K562 (cell line): ENCODE measurements at places on chromosomes 11 and 22.

DNA sequence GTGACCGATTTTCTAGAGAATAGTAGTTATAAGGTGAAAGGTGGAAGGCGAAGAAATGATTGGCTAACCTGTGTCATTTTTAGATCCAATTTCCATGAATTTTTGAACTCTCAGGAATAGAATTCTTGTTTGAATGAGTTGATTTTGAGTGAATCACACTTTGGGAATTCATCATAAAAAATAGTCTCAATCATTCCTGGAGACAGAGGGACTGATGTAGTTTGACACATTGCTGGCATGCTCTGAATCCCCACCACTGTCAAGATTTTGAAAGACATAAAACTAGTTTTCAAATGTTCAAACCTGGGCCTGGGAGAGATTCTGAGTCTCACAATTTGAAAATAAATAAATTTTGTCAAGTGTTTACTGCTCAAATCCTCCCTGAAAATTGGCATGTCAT lies 861.4 kb upstream of the RAG2 start:
- no peak for DNase-seq

- DNase-seq: no peak
Observed at GRCh38 chr11:102415304-102415916, 37.2 kb downstream of the TMEM123 start.

DNA sequence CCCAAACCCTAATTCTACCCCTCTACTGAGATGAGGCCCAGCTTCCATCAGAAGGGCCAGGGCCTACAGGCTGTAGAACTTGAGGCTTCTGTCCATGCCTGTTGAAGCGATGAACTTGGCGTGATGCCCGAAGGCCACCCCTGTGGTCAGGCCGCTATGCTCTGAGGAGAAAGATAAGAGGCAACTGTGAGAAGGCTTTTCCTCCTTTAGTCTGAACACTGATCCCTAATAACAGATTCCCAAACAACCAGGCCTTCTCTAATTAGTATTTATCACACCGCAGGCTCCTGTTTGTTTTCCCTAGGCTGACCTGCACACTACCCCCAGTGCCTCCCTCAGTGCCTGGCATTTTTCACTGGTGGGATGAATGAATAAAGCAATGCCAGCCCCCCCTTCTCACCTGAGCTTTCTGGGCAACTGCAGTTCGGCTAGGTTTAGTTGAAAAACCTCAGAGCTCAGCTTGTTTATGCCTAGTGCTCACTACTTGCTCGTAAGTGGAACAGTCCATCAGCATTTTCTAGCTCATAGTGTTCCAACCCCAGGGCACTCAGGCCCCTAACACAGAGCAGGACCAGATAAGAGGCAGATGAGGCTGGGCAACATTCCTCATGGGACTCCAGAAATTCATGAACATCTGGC lies 15.2 kb downstream of the PRPF19 start:
- DNase-seq: peak; percentile 69

DNA sequence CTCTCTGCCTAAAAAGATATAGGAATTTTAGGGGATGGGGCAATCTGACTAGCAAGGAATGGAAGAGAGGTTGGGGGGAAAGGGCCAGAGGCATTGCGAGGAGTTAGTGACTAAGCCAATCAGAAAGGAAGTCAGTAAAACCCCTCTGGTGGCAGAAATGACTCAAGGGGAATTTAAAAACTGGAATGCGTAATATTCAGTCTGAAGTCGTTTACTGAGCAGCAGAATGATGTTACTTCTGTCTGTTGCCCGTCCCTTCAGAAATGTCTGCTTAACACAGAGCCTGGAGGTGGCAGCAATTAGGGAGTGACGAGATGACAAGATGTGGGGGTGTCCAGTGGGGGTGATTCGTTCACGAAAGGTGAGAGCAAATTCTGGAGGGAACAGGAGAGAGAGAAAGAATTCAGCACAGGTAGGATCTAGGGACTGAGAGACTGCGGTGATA lies 107.7 kb upstream of the CLMP start:
- no peak for DNase-seq

- DNase-seq: no peak
Observed at GRCh38 chr11:10450462-10451425, 4.3 kb upstream of the AMPD3 start.

DNA sequence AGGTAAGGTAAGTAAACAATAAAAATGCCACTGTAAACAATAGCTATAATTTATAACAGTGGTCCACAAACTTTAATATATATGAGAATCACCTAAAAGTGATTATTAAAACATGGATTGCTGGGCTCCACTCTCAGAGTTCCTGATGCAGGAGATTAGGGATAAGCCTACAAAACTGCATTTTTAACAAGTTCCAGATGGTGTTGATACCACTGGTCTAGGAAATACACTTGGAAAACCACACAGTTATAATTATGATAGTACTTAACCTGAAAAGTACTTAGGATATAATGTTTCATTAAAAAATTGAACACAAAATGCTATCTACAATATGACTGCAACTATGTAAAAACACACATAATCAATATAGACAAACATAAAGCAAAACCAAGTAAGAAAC lies 20.4 kb downstream of the FCHSD2 start:
- no peak for DNase-seq

- DNase-seq: no peak
Observed at GRCh38 chr11:31997955-31998354, 92.9 kb upstream of the RCN1 start.

DNA sequence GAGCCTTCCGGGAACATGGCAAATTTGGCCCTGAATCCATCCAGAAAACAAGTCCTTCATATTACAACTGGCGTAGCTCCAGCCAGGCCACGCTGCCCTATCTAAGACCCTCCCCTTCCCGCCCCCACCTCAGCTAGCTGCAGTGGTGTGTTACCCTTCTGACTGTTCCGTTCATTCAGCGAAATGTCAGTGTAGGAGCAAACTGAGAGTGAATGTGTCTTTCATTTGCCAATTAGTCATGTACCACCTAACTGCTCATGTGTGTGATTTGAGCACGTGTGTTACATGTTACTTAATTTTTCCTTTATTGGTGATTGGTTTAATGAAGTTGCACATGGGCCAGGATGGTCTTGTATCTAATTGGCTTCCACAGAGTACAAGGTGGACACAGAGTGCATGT lies 34.8 kb upstream of the POU2AF1 start:
- DNase-seq: no peak

GRCh38 chr22:30005213-30005857 lies 74.9 kb upstream of the HORMAD2 start:
- peak; percentile 70 for DNase-seq

- DNase-seq: no peak
Observed at GRCh38 chr11:31442086-31442485, 67.3 kb downstream of the IMMP1L start.

DNA sequence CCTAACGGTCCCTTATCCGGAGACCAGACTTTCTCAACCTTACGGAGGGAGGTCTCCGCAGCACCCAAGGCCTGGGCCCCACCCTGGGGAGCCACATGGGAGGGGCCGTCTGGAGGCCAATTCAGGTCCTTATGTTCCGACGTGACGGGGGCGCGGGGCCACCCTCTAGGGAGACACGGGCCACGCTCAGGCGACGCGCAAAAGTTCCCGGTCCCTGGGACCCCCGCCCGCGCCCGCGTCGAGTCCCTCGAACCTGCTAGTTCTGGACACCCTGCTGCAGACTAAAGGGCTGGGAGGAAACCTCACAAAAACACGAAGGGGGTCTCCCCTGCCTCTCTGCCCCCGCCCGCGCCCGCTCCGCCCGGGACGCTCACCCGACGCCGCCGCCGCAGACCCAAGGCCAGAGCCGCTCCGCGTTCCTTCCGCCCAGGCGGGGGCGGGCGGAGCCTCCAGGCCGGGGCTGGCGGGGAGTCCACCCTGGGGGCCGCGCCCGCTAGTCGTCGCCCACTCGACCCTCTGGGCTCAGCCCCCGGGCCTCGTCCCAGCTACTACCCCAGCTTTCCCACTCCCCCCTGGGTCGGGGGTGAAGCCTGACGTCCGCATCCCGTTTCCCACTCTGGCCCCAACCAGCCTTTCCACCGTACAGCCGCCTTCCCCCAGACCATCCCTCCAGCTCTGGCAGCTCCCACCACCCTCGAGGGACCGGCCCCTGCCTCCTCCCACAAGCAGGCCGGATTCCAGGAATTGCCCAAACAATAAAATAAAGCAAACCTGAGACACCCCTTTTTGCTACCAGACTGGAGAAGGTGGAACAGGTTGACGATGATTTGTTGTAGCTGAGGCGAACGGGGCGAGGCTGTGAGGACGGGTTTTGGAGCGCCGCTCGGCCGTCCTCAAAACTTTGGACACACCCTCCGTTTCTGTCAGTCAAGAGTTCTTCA lies 2.7 kb downstream of the RNH1 start:
- DNase-seq: peak; percentile 84

- no peak for DNase-seq
Observed at GRCh38 chr11:131998020-131998419, 627.6 kb downstream of the NTM start.

- DNase-seq: peak; percentile 54
Observed at GRCh38 chr22:46592390-46592872, 27.8 kb upstream of the GRAMD4 start.

GRCh38 chr22:16609548-16610261 lies 17.1 kb upstream of the CCT8L2 start:
- DNase-seq: no peak

DNA sequence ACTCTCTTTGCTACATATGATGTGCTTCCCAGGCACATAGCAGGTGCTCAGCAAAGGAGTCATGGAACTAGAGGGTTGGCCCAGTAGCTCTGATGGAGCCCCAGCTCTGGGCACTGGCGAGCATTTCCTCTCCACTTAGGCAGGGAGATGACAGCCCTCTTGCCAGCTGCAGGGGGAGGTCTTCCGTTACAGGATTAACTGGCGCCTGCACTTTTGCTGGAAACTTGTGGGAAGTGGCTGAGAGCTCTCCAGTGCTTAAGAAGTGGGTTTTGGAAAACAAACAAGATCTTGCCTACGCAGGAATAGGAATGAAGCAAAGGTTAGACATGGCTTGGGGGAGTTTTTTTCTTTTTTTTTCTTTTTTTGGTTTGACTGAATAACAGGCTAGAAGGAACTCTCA lies 75.5 kb downstream of the MICAL2 start:
- DNase-seq: no peak

DNA sequence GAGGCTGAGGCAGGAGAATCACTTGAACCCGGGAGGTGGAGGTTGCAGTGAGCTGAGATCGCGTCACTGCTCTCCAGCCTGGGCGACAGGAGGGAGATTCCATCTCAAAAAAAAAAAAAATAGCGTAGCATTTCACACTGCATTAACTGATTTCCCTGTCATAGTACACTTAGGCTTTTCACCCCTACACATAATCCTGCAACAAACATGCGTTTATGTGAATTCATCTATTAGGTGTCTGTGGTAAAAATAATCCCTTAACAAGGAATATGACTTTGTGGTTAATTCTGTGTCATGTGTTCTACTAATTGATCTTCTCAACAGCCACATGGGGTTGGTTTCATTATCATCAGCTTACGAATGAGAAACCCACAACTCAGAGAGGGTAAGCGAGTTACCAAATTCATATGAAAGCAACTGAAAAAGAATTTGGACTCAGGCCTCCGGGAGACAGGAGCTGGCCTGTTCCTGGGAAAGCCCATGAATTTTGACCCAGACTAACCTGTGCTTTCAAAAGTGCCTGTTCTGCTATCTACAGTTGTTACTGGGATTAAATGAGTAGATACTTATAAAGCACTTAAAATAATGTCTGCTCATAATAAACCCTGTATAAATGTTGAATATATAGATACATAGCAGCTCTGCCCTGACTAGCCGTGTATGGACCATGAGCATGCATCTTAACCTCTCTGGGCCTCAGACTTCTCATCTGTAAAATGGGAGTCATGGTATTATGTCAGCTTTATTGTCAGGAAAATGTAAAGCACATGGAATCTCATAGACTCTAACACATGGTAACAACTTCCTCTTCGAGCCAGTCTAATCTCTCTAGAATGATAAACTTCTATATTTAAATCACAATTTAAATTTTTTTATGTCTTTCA lies 36.6 kb downstream of the KCNJ1 start:
- no peak for DNase-seq

- DNase-seq: no peak
Observed at GRCh38 chr22:50572965-50573364, 5.3 kb downstream of the CPT1B start.

DNA sequence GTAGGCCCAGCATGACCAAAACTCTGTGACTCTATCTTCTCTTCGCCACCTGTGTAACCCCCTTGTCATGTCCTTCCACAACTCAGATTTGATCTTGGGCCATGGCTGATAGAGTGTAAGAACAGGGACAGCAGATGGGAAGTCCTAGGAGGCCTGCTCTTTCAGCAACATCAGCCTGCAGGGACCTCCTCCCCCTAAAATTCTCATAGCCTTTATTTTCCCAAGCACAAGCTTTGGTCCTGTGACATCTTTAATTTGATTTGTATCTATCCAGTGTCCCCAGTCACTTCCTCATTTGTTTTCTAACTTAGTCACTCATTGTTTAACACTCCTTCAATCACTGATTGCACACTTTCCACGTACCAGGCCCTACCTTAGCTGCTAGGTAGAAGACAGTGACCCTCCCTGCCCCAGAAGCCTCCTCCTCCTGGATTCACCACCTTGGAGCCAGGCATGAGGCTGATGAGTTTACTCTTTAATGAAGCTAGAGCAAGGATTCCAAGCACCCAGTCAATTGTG lies 5.3 kb downstream of the UBQLN3 start:
- peak; percentile 58 for DNase-seq

DNA sequence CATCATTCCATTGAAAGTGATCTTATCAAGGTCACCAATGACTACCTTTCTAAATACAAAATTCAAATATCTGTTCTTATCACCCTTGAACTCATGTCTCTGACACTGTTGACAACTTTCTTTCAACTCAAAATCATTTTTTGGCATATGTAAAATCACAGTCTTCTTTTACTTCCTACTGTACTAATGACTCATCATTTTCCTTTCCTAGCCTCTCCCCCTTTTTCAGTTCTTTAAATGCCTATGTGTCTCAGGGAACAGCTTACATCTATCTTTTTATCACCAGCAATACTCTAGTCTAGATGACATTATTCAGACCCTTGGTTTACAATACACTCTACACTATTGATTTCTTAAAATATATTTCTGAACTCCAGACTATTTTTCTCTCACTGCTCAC lies 2220.7 kb upstream of the RAG2 start:
- no peak for DNase-seq

GRCh38 chr22:19361501-19362103 lies 69.9 kb downstream of the HIRA start:
- no peak for DNase-seq

DNA sequence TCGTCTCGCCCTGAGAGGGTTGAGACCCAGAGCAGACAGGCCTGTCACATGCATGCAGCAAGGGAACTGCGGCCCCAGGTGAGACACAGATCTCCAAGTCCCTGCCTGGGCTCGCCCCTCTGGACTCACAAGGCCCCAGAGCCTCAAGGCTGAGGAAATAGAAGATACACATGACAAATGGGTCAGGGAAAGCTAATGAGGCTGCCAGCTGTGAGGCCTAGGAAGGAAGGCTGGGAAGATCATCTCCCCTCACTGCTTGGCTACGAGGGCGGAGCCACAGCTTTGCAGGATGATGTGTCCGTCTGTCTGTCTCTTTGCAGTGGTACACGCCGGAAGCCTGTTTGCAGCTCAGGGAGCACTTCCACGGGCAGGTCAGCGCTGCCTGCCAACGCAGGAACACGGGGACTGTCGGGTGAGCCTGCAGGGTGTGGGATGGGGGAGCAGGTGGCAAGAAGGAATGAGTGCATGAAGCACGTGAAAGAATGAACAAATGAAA lies 4.5 kb downstream of the RAB36 start:
- DNase-seq: no peak
